ENCODE measurements at places on chromosomes 6 and 20. TPM values are rescaled to one million over a fixed set of nuclear protein-coding genes. Genes with fewer than 3 reads are reported as not detected.

- peak; percentile 64 for DNase-seq
These were observed 700 bp downstream of the GFOD1 start for GRCh38 chr6:13486679-13487121.

DNA sequence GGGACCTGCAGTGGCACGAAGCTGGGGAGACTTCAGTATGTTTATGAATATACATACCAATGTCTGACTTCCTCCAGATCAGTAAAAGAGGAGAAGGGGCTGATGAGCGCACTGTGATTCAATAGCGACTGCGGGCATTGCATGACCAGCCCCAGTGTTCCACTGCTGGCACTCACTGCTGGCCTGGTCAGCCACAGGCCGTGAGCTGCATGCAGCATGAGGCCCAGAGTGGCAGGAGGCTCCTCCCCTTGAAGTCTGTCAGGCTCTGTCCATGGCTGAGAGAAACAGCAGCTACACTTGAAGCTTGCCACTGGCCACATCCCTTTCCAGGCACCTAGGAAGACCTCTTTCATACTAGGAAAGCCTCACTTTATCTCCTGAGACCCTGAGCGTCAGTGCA, 265.9 kb upstream of the CDYL start:
- no peak for DNase-seq

DNA sequence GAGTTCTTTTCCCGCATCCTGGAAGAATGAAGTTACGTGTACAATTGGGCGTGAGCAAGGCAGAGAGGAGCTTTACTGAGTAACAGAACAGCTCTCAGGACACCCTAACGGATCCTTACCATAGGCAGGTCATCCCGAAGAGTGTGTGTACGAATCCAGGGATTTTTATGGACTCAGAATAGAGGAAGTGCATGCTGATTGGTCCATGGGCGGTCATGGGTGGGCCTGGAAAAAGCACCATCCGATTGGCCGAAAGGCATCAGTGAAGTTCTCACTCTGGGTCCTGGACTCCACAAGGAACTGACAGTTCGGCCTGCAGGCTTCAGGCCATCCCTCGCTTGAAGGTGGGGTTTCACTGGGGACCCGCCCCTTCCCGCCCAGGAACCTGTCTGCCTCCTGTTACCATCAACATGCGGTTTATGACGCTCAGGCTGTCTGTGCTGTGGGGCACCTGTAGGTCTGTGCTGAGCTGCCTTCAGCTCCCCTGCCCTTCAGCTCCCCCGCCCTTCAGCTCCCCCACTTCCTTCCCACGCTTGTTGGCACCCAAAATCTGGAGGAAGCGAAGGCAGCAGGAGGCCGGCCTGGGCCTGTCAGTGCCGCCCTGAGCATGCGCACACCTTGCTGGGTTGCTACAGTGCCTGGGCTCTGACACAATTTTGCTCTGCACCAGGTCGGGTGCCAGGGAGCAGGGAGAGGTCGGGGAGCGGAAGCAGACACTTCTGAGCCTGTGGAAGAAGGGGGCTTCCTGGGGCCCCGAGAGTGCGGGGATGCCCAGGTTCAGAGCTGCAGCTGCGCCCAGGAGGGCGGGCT, 57.9 kb upstream of the MANEA start:
- DNase-seq, result no peak

GRCh38 chr6:366389-367297, 24.9 kb upstream of the IRF4 start:
- no peak for DNase-seq

GRCh38 chr6:19413323-19413722, 423.8 kb upstream of the ID4 start:
- DNase-seq, result peak; percentile 76

- DNase-seq, result no peak
These were observed 48.1 kb downstream of the FOXC1 start for GRCh38 chr6:1657771-1658165.

DNA sequence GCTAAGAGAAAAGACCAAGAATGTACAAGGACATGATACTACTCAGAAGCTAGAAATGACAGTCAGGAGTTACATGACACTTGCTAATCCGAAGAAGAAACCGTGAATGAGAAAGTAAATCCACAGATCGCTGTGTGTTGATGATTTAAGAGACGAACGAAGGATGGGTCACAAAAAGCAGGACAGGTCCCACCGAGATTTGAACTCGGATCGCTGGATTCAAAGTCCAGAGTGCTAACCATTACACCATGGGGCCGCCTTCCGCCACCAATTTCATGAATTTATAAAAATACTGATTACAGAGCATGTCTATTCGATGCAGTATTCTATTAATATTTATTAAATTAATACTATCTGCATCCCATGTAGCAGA, 54.0 kb upstream of the BTN3A2 start:
- DNase-seq, result peak; percentile 59

GRCh38 chr6:40705354-40705753, 118.2 kb upstream of the LRFN2 start:
- DNase-seq, result no peak

GRCh38 chr6:96171112-96171511, 155.3 kb downstream of the FUT9 start:
- DNase-seq, result no peak

- DNase-seq, result no peak
These were observed 30.1 kb downstream of the REPS1 start for GRCh38 chr6:138957903-138958302.

GRCh38 chr20:18252597-18253451, 35.5 kb upstream of the ZNF133 start:
- DNase-seq, result peak; percentile 99

DNA sequence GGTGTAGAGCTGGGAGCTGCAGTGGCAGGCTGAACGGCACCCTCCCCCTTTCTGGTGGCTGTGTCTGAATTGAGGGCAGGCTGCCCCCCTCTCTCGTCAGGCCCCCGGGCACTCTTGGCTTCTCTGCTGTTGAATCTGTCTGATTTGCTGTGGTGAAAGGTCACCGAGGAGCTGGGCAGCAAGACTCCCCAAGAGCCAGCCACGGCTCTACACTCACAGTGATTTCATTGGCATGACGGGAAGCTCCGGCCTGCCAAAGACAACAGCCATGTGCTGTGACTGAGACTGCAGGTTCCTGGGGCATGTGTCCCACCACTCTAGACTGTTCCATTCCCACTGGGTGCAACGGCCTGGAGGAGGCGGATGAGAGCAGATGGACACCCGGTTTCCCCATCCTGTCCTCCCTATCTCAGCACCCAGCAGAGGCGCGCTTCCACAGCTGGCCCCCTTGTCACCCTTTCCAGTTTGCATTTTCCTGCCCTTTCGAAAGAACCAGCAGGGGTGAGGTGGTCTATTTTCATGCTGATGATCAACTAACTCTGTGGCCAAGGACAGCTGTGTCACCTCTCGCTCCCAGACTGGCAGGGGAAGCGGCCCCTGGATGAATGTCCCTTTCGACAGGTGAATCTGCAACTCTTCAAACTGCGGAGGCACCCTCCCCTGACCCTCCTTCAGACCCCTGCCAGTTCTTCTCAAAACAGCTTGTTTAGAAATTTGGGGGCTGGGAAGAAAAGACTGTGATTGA, 2.2 kb downstream of the APCDD1L start:
- no peak for DNase-seq

DNA sequence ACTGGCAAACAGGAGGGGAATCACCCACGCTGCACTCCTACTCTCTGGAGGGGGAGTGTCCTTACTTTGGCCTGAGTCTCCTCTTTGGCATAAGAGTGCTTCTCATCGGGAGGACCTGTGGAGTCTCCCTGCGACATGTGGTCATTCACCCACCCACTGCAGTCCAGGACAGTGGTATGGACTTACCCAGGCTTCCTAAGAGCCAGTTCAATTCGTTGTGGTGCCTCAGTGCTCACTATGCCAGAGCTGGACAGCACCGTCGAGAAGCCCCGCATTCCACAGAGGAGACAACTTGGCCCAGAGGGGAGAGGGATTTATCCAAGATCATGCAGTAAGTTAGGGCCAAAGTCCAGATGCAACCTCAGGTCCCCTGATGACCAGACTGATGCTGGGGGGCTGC, 86.2 kb upstream of the CCDC167 start:
- no peak for DNase-seq

- DNase-seq, result no peak
These were observed 620.0 kb upstream of the FLRT3 start for GRCh38 chr20:14957402-14957801.

DNA sequence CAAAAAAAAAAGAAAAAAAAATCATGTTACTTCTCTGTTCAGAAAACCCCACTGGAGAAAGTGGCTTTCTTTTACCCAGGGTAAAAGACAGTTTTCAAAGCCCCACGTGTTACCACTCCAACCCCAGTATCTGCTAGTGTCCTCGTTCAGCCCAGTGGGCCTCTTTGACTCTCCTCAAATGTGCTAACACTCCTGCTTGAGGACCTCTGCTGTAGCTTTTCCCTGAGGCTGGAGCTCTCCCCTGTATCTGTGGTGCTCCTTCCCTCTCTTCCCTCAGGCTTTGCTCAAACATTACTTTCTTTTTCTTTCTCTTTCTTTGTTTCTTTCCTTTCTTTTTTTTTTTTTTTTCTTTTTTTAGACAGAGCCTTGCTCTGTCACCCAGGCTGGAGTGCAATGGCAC, 15.3 kb downstream of the SEC23B start:
- DNase-seq, result no peak

GRCh38 chr6:157669747-157670216, 153.3 kb upstream of the SNX9 start:
- peak; percentile 67 for DNase-seq

DNA sequence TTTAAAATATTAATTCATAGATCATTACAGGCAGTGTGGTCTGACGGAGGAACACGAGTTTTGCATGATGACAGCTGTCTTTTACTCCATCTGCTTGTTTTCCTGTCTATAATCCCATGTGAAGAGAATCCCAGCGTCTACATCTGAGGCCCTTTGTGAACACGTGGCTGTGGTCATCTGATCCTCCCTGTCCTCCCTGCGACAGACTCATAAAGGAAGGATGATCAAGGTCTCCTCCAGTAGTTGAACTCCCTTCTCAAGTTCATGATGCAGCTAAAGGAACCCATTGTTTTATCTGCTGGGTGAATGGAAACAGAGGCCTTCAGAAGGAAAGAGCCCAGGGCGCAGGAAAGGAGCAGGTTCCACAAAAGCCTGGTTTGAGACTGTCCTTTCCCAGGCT, 435.8 kb upstream of the JARID2 start:
- no peak for DNase-seq

GRCh38 chr6:127147534-127147933, 29.1 kb downstream of the RSPO3 start:
- no peak for DNase-seq

- DNase-seq, result no peak
These were observed 1.3 kb downstream of the C6orf89 start for GRCh38 chr6:36886950-36887618.

- DNase-seq, result no peak
These were observed 14.8 kb upstream of the TGM2 start for GRCh38 chr20:38179846-38180245.

DNA sequence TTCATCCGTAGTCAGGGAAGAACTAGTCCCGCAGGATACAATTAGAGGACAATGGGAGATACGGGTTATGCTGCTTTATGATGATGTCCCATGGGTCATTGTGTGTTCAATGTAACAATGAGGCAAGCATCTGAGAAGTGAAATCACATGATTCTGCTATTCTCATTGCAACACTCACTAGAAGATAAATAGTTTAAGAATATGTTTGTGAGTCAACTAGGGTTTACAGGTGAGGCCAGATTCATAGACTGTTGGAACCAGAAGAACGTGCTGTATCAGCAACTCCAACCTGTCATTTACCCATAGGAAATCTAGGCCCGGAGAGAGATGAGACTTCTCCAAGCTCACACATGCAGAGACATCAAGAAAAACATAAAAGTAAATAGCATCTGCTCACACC, 80.8 kb downstream of the SCML4 start:
- no peak for DNase-seq

- DNase-seq, result peak; percentile 77
These were observed 48.9 kb downstream of the ANKRD60 start for GRCh38 chr20:58179432-58180099.

- no peak for DNase-seq
These were observed 3.0 kb downstream of the ENPP3 start for GRCh38 chr6:131640100-131640499.

DNA sequence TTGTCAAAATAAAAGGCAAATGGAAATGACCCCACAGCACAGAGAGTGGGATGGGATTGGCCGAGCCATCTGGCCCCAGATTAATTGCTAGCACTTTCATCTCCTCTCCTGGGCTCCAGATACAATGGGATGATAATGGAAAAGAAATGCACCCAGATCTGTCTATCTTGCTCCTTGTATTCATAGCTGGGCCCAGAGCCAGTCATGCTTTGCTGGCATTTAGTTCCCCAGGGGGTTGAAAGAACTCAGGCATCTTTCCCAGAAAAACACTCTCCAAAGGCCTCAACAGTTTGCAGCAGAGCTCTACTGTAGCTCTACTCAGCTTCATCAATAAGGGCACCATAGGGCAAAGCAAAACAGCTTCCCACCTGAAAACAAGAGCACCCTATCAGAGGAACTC, 116.0 kb upstream of the FOXA2 start:
- peak; percentile 14 for DNase-seq

- no peak for DNase-seq
These were observed 45.8 kb upstream of the SYNDIG1 start for GRCh38 chr20:24423390-24424313.

- DNase-seq, result no peak
These were observed 16.3 kb downstream of the SAMD3 start for GRCh38 chr6:130206479-130206878.

- DNase-seq, result no peak
These were observed 97.0 kb downstream of the BTBD3 start for GRCh38 chr20:12014736-12015135.

Gene FGD2
- total RNA-seq, result 0.35 TPM

Gene NTSR1
- total RNA-seq, result 10.6 TPM

Gene MAP3K4
- total RNA-seq, result 24.9 TPM

Gene OTOR
- not detected for total RNA-seq

Gene QRSL1
- total RNA-seq, result 10.6 TPM

Gene AGER
- 5.0 TPM for total RNA-seq

Gene TRIM15
- not detected for total RNA-seq

Gene PRELID3B
- total RNA-seq, result 181 TPM

Gene COL20A1
- total RNA-seq, result not detected

Gene SNRNP48
- total RNA-seq, result 7.0 TPM

Gene CPNE5
- total RNA-seq, result 0.29 TPM

Gene CDH26
- total RNA-seq, result 1.2 TPM

Gene PRSS35
- 3.2 TPM for total RNA-seq

Gene PDE7B
- total RNA-seq, result not detected

Gene RAET1L
- 1.1 TPM for total RNA-seq

Gene ULBP1
- 0.86 TPM for total RNA-seq

Measured in PC-3 (cell line).